ENCODE measurements at places on chromosomes 6 and 20.

- DNase-seq, result no peak
Measured at GRCh38 chr6:131250936-131251335, 115.7 kb downstream of the AKAP7 start.

GRCh38 chr6:151088599-151088935 is 151.2 kb upstream of the AKAP12 start:
- no peak for DNase-seq

GRCh38 chr6:8557014-8557748 is 121.8 kb upstream of the SLC35B3 start:
- no peak for DNase-seq

- DNase-seq, result no peak
Measured at GRCh38 chr6:15911753-15912504, 217.0 kb upstream of the MYLIP start.

Measured in ureter (tissue), 1 donor.